ENCODE measurements at places on chromosomes 5 and 9.

DNA sequence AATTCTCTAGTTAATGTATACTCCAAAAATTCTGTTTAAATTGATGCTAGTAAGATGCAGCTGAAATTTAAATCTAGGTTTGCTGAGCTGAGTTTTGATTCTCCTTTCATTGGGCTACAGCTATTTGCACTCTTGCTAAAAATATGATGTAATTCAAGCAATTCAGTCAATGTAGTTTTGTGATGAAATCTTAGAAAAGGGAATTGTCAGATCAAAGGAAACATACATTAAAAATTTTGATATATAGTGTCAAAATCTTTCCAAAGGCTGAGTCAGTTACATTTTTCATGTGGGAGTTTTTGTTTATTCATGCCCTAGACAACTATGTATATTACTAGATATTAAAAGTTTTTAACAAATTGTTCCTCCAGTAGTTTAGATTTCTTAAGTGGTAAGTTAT lies 334.9 kb upstream of the DAB2 start:
- DNase-seq: no peak

DNA sequence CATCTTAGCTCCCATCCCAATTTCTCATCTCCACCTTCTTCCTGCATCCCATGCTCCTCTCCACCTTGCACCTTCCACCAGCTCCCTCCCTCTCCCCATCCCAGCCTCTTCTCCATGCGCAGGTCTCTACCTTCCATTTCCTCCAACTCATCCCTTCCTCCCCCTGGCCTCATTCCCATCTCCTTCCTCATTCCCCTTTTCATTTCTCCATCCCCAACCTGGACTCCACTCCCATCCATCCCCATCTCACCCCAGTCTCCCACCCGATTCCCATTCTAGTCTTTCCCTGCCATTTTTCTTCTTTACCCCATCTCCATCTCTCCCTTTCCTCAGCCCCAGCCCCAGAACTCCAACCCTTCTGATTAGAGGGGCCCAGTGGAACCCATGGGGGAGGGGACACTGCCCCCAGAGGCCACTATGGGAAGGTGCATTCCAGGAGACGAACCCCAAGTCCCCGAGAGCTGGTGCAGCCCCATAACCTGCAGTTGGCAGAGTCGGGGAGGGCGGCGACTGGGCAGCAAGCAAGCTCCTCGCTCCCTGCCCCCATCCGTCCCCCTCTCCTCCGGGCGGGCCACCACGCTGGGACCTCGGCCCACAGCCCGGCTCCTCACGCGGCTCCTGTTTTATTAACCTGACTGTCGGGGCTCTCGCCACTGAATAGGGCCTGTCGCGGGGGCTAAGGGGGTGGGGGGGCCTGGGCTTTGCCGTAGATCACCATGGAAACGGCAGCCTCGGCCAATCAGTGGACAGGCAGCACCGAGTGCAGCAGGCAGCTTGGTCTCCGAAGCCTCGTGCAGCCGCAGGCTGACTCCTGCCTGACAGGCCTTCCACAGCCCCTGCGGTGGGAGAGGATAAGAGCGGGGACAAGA lies 66.7 kb downstream of the PCDH1 start:
- no peak for DNase-seq

DNA sequence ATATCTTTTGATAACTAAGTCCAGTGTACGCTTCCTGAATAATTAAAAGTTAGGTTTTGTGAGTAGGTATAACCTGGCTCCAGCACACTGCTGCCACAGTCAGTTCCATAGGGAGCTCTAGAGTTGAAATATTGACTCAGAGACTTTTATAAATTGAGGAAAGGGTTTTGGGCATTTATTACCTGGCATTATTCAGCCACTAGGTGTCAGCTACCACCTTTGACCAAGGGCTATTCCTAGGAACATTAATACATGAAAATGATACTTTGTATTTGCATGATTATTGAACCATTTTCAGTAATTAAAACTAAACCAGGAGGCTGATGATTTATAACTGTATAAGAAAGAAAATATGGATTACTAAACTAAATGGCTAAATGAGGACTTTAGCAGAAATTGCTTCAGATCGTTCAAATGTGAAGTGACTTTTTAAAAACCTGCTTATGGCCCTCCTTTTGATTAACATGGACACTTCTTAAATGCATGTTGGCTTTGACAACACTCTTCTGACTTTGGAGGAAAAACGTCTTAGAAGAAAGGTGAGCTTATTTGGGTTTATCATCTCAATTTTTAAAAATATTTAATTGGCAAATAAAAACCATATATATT lies 83.0 kb downstream of the SMC2 start:
- peak; percentile 5 for DNase-seq

- no peak for DNase-seq
These were observed 314.1 kb upstream of the PTGER4 start for GRCh38 chr5:40365342-40366330.

DNA sequence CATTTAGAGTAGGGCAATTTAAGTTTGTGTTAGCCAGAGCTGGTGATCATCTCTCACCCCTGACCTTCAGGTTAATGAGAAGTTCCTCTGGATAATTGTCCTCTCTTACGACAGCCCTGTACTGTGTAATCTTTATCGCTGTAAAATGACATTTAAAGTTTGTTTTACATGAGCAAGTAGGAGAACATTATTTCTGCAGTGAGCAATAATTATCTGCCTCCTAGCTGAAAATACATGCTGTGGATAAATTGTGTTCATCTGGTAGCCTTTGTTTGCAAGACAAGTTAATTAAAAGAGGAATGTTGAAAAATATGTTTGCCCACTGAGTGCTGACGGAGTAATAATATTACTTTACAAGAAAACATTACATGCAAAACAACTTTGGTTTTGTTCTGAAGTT lies 1083.8 kb upstream of the NUDT12 start:
- DNase-seq: no peak

- DNase-seq: no peak
These were observed 64.3 kb downstream of the ANGPTL2 start for GRCh38 chr9:127058011-127058644.

- no peak for DNase-seq
These were observed 18.1 kb upstream of the SSBP2 start for GRCh38 chr5:81768935-81769452.

Data from Jurkat, Clone E6-1 (cell line).